ENCODE measurements at places on chromosomes 12 and 14.

DNA sequence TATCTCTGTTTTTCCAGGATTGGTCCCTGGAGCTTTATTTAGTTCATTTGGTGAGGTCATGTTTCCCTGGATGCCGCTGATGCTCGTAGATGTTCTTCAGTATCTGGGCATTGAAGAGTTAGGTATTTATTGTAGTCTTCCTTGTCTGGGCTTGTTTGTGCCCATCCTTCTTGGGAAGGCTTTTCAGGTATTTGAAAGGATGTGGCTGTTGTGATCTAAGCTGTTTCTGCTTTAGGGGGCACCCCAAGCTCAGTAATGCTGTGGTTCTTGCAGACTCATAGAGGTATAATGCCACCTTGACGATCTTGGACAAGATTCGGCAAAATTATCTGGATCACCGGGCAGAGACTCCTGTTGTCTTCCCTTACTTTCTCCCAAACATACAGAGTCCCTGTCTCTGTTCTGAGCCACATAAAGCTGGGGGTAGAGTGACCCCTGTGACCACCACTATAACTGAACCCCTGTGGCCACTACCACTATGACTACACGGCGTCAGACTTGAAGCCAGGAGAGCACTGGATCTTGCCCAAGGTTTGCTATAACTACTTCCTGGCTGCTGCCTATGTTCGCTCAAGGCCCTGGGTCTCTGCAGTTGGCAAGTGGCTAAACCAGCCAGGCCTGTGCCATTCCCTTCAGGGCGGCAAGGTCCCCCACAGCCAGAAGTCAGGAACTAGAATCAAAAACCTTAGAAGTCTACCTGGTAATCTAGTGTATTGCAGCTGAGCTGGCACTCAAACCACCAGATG lies 40.9 kb downstream of the FGD4 start:
- no peak for DNase-seq

- no peak for DNase-seq
These were observed 3.5 kb downstream of the TAC3 start for GRCh38 chr12:57012600-57013465.

GRCh38 chr12:43015090-43015737 lies 425.7 kb upstream of the PRICKLE1 start:
- no peak for DNase-seq

GRCh38 chr14:103161054-103161397 lies 37.8 kb downstream of the TNFAIP2 start:
- no peak for DNase-seq

GRCh38 chr14:102517392-102518062 lies 8.0 kb upstream of the ANKRD9 start:
- DNase-seq = no peak

All from germinal center (tissue), 1 donor.